ENCODE measurements at places on chromosomes 7 and 10. TPM values are rescaled to one million over a fixed set of nuclear protein-coding genes. Genes with fewer than 3 reads are reported as not detected.

- DNase-seq, result no peak
Observed at GRCh38 chr7:125255810-125256209, 326.2 kb upstream of the POT1 start.

Gene ASZ1
- polyA plus RNA-seq, result not detected

- DNase-seq, result no peak
Observed at GRCh38 chr7:110573862-110574528, 516.9 kb upstream of the LRRN3 start.

- no peak for DNase-seq
Observed at GRCh38 chr10:5543623-5544022, 18.9 kb downstream of the CALML3 start.

Gene ZNHIT1
- polyA plus RNA-seq, result 66.2 TPM

DNA sequence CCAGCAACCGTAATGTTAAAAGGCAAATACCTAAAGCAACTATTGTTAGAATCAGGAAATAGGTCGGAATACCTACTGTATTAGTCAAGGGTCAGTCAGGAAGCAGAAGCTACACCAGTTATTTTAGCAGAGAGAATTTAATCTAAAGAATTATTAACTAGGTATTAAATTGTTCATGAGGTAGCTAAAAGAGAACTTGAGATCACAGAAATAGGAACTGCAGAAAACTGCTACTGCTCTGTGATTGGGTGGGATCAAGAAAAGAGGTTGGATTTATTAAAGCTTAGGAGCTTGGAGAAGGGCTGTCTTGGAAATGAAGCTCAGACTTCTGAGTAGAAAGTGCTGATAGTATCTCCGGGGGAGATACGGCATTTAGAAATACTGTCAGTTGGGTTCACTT lies 20.0 kb upstream of the ZNF438 start:
- no peak for DNase-seq

DNA sequence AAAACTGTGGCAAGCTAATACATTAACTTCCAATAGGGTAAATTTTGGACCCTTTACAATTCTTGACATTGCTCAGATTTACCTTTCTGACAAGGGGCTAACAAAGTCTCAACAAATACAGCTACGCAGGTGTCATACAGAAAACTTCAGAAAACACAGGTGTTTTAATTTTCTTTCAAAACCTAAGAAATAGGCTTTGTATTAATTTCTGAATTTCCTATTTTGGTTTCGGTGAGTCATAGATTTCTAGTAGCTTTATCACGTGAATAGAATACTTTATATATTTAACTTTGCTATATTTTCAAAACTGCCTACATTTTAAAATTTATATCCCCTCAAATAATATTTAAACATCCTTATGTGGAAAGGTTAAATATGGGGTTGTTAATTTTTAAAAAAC lies 215.3 kb downstream of the DGKB start:
- no peak for DNase-seq

Gene NYAP1
- not detected for polyA plus RNA-seq

Gene MKI67
- 0.70 TPM for polyA plus RNA-seq

Gene SORCS1
- not detected for polyA plus RNA-seq

DNA sequence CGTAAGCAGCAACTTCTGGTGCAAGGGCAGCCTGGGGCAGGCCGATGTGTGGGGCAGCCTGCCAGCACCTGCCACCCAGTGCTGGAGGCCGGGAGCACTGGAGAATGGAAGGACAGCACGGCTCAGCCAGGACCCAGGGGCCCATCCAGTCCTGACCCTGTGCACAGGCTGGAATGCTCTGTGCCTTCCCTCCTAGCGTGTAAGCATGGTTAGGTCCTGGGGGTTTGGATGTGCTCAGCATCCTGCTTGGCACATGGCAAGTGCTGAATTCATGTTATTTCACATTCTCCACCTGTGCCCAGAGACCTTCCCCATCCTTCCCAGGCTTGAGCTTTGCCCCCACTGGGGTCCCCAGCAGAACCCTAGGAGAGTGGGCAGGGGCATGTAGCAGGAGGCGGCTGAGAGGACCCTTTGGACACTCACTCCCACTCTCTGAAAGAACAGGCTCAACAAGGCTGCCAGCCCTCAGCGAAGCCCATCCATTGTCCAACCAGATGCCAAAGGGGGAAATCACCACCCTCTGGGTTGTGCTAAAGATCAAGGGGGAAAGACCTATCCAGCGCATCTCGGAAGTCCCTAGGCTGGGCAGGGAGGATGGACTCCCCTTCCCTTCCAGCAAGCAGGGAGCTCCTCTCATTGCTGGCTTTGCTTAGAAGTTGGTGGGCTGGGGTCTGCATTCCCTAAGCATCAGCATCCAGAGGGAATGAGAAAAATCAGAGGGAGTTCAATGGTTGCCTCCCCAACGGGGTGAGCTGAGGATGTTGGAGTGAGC lies 29.7 kb downstream of the ANXA8 start:
- DNase-seq, result no peak

DNA sequence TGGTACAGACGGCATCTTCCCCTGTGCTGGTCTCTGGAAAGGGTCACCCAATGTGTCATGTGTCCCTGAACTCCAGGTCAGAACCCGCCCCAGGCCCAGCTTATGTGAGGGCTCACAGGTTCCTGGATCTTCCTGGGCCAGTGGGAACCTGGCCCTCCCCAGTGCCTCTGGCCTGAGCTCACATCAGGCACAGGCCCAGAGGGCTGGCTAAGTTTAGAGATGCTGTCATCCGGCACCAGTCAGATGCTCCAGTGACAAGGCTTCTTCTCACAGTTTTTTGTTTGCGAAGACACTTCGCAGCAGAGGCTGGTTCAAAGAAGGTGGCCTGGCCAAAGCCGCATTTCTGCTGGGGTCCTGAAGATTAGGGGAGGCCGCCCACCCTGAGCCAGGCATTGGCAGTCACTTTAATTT lies 11.8 kb downstream of the CAMK2B start:
- DNase-seq, result no peak

DNA sequence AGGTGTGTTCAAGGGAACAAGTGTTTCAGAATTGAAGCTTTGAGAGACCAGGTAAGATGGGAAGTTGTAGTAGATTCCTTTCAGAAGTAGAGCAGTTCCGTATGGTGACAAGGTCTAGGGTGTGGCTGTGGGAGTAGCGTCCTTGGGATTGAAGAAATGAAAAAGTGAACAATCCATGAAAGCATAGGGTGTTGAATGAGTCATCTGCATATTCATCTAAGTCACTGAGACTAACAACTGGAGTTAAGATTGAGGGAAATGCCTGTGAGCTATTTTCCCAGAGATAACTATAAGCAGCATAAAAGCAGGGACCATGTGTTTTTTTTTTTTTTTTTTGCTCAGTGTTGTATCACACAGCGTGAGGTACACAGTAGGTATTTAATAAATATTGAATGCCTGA lies 134.8 kb downstream of the PHTF2 start:
- DNase-seq, result no peak

Gene CPA4
- not detected for polyA plus RNA-seq

DNA sequence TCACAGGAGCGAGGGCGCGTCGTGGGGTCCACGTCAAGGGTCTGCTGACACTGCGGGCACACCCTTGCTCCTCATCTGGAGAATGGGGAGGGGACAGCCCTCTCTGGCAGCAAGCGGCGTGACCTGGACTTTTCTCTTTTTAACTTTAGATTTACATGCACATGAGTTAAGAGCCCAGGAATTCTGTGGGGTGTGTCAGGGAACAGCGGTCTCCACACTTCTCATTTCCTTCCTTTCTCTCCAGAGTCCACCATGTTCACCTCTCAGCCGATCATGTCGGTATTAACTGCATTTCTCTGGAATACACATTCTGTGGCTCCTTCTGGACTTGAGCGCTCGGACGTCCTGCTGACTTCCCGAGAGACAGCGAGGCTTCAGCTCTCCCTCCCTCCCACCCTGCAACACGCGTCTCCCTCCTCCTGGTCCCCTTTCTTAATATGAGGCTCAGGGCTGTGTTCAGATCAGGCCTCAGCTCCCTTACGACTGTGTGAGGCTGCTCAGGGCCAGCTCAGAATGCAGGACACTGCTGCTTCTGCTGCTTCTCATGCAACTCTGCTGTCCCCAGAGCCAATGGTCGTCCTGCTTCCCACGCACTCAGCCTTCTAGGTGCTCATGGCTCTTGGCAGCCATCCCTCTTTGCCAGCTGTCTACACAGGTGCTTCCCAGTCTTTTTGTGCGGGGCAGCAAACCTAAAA lies 261.3 kb downstream of the ELFN1 start:
- no peak for DNase-seq

Gene PDE1C
- not detected for polyA plus RNA-seq

DNA sequence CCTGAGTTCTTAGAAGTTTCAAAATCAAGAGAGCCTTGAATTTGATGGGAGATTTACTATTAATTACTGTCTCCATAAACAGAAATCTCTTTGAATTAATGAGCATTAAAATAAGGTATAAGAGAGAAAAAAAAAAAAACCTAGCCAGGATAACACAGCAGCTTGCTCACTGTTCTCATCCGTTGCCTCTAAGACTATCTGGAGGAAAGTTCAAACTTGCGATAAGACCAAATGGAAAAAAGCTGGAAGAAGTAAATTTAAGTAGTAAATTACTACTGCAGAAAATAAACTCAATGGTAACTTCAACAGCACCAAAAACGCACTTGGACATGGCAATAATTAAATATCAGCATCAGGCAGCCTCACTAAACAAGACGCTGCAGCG lies 36.7 kb downstream of the GNA12 start:
- no peak for DNase-seq
